ENCODE measurements at places on chromosomes 5 and 9.

DNA sequence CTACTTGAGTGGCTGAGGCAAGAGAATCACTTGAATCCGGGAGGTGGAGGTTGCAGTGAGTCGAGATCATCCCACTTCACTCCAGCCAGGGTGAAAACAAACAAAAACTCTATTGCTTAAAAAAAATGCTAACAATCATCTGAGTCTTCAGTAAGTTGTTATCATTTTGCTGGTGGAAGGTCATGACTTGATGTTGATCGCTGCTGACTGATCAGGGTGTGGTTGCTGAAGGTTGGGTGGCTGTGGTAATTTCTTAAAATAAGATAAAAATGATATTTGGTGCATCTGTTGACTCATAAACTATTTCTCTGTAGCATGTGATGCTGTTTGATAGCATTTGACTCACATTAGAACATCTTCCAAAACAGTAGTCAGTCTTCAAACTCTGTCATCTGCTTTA, 349.4 kb upstream of the PAPPA start:
- no peak for DNase-seq

GRCh38 chr5:81315830-81316229, 14.4 kb downstream of the ZCCHC9 start:
- DNase-seq = no peak

DNA sequence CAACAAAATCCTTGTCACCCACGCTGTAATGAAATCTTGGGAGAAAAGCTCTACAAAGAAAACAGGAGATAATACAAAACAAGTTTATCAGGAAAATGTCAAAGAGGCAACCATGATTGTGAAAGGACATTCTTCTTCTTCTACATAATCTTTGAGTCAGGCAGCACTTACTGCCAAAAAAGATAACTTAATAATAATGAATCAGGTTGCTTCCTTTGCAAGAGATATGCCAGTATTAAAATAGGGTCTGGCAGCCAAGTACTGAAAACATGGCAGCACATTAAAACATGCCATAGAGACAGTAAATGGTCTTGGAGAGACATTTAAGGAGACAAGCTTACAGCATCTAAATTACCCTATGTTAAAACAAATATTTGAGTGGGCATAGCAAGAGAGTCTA, 1573.4 kb downstream of the EFNA5 start:
- DNase-seq = no peak

GRCh38 chr5:137630972-137631370, 104.9 kb downstream of the KLHL3 start:
- DNase-seq = no peak

DNA sequence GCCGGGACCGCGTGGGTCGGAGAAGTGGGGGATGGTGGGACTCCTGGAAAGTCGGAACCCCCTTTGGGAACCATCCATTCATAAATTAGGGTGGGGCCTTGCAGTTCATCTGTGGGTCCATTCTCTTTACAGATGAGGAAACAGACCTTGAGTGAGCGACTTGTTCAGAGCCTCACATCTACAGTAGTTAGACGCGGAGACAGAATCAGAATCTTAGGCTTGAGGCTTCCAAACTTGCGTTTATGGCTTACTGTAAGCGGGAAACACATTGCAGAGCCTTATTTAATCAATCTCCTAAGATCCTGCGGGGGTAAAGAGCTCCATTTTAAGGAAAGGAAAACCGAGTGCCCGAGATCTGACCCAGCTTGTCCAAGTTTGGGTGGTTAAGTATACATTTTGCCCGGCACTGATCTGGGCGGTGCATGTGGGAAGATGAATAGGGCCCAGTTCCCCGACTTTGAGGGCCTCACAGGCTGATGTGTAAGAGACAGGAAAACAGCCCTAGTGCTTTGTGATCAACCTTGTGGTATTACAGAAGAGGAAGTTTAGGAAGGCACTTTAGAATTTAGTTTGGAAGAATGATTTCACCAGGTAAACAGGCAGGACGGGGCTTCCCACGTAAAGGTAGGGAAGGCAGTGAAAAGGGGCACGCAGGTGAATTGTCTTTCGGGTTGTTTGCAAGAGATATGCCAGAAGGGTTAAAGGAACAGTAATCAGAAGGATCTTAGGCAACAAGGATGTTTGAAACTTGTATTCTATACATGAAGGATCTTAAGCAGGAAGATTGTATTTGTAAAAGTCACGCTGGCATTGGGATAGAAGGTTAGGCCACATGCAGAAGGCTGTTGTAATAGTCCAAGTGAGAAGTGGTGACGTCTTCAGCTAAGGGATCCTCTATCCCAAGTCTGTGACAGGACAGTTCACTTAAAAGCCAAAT, 744 bp downstream of the TARS1 start:
- no peak for DNase-seq

DNA sequence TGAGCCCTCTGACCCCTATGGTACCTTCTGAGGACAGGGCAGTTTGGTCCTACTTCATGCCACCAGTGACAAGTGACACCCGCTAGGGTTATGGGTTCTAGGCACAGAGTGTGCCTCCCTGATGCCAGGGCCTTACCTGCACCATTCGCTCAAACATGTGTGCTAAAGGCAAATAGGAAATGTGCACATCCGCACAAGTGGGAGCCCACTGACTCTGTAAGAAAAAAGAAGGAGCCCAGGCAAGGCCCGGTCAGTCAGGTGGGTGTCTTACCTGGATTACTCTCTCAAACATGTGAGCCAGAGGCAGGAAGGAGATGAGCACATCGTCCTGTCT, 29.1 kb upstream of the MEIKIN start:
- DNase-seq = no peak

GRCh38 chr5:130479045-130479804, 575.0 kb downstream of the CHSY3 start:
- DNase-seq = no peak

GRCh38 chr9:121564504-121565260, 65.0 kb upstream of the GGTA1 start:
- DNase-seq = no peak

DNA sequence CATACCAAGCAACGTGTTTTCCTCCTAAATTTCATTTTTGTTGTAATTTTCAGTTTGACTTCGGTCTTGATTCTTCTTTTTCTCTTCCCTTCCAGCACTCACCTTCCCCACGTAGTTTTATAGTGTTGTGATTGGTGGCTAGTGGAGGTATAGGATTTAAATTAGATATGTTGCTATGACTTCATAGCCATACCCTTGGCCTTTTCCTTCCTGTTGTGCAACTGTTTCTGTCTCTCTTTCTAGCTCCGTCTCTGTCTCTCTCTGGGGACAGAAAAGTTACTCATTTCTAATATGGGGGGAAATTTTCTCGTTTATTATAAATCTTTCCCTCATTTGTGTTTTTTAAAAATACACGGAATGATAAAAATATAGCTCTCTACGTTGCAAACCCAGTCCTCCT, 20.6 kb upstream of the C5orf24 start:
- no peak for DNase-seq

- DNase-seq = no peak
These were observed 89.0 kb downstream of the NLN start for GRCh38 chr5:65811004-65811403.
